ENCODE measurements at places on chromosomes 6 and 20. TPM values are rescaled to one million over a fixed set of nuclear protein-coding genes. Genes with fewer than 3 reads are reported as not detected.

SCRT2 gene
- total RNA-seq: not detected

DPPA5 gene
- total RNA-seq: not detected

SCUBE3 gene
- 15.2 TPM for total RNA-seq

ASIP gene
- not detected for total RNA-seq

AIF1 gene
- total RNA-seq: 18.1 TPM

PLCB1 gene
- 20.8 TPM for total RNA-seq

SPTLC3 gene
- 2.3 TPM for total RNA-seq

PTGIS gene
- 447 TPM for total RNA-seq

CRISP2 gene
- not detected for total RNA-seq

RCAN2 gene
- total RNA-seq: 69.6 TPM

ERMARD gene
- 19.6 TPM for total RNA-seq

RSPH4A gene
- 0.51 TPM for total RNA-seq

GSTA2 gene
- total RNA-seq: not detected

CARMIL1 gene
- 20.4 TPM for total RNA-seq

POM121L2 gene
- total RNA-seq: not detected

All from posterior vena cava (tissue), 2 donors.